OCI-M1 (cell line): ENCODE measurements at places on chromosomes 13 and 19.

DNA sequence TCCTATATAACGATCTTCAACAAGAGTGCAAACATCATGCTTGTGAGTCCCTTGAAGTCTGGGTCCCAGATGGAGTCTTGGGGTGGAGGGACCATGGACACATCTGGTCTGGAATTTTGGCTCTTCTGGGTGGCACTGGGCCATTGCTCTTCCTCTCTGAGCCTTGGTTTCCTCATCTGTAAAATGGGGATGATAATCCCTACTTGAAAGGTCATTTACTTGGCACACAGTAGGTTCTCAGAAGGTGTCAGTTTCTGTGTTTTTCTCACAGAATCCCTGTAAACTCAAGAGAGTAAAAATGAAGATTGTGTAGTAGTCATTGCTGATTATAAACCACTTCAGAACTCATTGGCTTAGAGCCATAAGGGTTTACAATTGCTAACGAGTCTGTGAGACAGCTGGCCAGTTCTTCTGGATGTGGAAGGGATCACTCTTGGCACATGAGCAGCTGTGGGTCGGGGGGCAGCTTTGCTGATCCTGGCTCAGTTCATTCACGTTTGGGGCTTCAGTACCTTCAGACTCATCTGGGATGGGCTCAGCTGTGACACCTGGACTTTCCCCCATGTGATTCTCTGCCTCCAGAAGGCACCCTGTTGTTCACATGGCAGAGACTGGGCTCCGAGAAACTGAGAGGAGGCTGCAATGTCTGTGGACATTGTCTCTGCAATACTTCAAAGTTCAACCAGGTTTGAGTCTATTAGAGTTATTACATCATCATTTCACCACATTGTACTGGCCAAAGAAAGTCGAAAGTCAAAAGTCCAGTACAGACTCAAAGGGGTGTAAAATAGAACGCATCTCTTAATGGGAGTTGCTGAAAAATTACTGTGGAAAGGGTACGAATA lies 7.8 kb downstream of the CYP4F12 start:
- DNase-seq = no peak

DNA sequence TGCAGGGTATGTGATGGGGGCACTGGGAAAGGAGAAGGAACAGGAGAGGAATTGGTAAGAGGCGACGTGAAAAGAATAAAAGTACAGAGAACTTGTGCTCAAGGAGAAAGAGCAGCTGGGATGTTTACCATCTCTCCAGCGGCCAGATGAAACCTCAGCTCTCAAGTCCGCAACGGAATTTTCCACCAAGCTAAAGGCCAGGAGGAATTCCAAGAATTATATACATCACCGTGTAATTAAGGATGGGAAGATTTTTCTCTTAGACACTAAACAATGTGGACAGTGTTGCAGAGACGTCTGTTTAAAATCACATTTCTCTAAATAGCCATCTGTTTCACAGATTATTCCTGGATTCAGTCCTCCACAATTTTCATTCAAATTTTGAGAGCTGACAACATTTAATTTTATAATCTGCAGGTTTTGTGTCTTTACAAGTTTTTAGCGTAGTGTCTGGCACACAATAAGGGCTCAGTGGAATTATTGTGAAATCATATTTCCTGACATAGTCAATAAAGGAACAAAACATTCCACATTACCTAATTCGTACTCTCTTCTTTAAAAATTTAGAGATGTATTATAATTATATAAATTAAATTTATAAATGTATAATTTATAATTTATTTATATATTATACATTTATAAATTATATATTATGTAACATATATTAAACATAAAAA lies 23.0 kb upstream of the USP29 start:
- no peak for DNase-seq

DNA sequence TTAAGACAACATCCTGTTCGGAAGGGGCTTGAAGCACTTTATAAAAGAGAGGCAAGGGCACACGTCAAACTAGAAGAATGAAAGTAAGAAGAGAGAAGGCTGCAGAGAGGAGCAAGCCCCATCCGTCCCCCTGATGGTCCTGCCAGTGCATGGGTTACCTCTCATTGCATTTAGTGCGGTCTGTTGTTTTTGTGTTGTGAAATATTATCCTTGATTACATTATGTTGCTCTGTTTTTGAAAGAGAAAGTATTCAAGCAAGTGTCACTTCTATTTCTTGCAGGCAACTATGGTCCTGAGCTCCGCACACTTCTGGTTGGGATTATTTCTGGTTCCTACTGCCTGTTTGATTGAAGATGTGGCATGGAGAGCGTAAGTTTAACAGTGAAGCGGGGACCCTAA lies 90.5 kb downstream of the SHISA2 start:
- DNase-seq = no peak

DNA sequence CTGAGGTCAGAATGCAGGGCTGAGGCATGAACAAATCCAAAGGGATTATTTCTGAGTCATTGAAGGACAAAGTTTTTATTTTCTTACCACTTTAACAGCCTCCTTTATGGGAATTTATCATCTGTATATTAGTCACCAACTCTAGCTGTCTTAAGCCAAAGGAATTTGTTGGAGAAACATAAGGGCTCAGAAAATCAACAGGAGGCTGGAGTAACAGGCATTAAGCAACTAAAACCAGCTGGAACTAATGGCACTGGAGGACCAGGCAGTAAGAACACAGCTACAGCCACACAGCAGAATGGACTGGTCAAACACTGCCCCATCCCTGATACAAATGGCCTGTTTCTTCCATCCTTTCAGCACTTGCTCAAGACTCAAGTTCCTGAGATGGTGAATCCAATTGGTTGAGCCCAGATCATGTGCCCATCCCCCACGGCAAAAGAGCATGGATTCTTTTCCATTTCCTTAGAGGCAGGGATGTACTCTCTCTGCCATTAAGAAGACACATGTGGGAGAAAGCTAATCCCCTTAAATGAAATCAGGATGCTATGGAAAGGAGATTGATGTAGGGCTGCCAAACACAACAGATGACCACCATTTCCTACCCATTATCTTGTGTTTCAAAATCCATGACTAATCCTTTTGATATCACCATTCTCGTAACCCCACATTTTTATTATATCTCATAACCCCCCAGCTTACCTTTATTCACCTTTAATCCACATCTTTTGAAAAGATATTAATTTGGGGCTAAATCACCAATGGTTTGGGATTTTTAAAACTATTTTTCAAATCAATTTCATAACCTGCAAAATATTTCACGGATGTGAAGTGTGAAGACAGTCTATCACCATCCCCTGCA lies 157.0 kb upstream of the FNDC3A start:
- DNase-seq = no peak

DNA sequence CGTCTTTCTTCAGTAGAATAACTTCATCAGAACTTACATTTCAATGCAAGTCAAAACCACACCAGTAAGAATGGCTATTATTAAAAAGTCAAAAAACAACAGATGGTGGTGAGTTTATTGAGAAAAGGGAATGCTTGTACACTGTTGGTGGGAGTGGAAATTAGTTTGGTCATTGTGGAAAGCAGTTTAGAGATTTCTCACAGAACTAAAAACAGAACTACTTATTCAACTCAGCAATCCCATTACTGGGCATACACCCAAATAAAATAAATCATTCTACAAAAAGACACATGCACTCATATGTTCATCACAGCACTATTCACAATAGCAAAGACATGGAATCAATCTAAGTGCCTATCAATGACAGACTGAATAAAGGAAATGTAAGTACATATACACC lies 231.2 kb downstream of the NHLRC3 start:
- DNase-seq = no peak

GRCh38 chr13:90427322-90428272 lies 919.9 kb upstream of the MIR17HG start:
- DNase-seq = no peak

GRCh38 chr13:73201626-73202025 lies 142.8 kb downstream of the KLF5 start:
- no peak for DNase-seq

DNA sequence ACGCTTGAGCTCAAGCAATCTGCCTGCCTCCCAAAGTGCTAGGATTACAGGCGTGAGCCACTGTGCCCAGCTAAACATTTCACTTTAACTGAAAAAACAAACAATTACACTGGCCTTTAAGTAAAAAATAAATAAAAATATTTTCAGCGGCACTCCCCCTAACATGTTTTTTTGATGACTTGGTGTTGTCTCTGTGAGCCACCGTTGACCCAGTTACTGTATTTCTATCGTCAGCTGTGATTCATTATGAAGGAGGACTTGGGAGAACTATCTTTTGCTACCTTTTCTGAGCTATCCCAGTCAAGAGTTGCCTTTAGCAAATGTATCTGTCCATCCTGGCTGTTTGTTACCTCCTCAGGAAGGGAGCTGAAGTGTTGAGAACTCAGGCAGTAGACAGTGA lies 18.5 kb upstream of the C19orf33 start:
- DNase-seq = no peak

- no peak for DNase-seq
These were observed 23.5 kb downstream of the COL5A3 start for GRCh38 chr19:9986787-9987281.

- peak; percentile 93 for DNase-seq
These were observed 15.2 kb upstream of the EHD2 start for GRCh38 chr19:47697863-47698609.

- no peak for DNase-seq
These were observed 524.9 kb downstream of the SLITRK5 start for GRCh38 chr13:88196106-88196505.

GRCh38 chr19:54517483-54517882 lies 14.9 kb downstream of the LAIR2 start:
- peak; percentile 88 for DNase-seq

DNA sequence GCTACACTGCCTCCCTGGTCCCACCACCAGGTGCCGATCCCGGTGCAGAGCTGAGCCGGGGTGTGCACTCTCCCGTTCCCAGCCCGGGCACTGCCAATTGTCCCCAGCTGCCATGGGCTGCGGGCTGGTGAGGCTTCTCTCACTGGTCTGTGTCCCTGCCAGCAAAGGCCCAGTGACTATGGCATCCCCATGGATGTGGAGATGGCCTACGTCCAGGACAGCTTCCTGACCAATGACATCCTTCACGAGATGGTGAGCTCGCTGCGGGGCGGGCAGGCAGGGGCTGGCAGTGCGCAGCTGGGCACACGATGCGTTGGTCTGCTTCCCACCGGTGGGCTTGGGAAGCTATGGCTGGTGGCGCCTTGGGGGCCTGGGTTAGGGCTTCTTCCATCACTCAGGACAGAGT lies 14.6 kb downstream of the MPND start:
- no peak for DNase-seq

DNA sequence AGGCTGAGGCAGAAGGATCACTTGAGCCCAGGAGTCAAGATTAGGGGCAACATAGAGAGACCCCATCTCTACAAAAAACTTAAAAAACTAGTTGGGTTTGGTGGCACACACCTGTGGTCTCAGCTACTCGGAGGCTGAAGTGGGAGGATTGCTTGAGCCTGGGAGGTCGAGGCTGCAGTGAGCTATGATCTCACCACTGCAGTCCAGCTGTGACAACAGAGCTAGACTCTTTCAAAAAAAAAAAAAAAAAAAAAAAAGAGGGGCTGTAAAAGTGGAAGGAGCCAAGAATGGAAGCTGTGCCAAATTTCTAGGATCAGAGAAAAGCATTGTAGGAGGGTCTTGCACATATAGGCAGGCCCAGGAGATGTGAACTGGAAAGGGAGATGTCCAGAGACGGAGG lies 9.6 kb downstream of the DNASE2 start:
- no peak for DNase-seq

DNA sequence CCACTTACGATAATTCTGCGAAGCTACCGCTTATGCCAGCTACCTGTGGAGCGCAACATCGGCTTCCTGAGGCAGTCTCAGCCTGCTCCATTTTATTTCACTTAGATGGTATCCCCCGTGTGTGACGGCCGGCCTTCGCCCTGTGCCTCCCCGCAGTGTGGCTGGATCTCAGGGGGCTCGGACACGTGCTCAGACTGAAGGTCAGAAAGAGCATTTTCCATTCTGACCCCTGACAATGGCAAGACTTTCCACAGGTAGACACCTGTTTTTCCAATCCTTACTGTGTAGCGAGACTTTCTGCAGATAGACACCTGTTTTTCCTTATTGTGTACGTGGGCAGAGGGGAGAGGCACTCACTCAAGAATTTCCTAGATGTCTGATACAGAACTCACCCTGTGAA lies 52.7 kb downstream of the ATP11A start:
- no peak for DNase-seq

DNA sequence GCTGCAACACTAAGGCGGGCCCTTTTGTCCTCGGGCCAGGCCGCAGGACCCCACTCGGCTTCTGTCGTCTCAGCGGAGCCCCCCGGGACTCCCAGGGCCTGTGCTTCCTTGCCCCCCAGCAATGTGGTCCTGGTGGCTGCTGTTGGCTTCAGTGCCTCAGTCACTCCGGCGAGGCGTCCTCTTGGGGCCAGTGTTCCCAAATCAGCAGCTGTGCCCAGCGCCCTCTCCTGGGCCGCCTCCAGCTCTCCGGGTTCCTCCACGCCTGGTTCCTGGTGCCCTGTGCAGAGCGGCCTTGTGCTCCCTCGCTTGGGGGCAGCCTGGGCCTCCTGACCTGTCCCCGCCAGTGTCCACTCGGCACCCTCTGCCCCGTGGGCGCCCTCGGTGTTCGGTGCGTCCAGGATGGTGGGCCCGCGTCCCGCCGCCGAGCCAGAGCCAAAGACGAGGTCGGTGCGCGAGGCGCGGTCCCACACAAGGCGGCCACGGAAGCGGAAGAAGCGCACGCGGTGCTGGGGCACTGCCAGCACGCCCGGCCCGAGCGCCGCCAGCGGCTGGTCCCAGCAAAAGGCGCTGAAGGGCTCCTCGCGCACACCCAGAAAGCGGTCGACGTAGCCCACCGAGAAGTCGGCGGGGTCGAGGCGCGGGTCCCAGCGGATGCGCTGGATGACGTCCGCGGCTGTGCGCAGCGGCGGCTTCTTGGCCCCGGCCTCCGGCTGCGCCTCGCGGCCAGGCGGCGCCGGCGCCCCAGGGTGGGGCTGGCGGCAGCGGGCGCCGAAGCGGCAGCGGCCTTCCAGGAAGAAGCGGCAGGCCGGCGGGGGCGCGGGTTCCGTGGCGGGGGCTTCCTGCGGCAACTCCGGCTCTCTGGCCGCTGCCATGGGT lies 685 bp downstream of the LENG9 start:
- peak; percentile 89 for DNase-seq

DNA sequence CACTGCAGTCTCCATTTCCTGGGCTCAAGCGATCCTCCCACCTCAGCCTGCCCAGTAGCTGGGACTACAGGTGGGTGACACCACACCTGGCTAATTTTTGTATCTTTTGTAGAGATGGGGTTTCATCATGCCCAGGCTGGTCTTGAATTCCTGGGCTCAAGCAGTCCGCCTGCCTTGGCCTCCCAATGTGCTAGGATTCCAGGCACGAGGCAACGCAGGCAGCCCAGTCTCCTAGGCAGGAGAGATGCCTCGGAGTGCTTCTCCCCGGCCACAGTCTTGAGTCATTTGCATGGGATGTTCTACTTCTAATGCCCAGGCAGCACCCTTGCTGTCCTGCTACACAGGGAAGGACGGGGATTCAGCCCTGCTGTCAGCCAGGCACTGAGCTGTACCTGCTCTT lies 8.7 kb downstream of the MICOS13 start:
- no peak for DNase-seq

DNA sequence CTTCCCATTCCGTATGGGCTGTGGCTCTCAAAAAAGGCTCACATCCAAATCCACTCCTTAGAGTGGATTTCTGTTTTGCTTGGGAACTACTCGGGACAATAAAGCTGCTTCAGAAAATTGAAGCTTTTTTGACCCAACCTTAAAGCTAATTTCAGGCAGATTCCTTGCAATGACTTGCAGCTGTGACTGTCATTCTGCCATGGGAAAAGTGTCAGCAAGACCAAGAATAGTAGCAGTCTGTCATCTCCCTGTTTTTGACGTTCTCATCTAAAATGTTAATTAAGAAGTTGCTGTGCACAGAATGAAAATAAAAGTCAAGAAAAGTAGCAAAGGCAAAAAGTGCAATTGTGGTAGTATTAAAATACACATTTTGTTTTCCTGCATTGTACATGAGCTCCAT lies 304.7 kb downstream of the COG6 start:
- DNase-seq = no peak
